ENCODE measurements at places on chromosomes 16 and 17.

DNA sequence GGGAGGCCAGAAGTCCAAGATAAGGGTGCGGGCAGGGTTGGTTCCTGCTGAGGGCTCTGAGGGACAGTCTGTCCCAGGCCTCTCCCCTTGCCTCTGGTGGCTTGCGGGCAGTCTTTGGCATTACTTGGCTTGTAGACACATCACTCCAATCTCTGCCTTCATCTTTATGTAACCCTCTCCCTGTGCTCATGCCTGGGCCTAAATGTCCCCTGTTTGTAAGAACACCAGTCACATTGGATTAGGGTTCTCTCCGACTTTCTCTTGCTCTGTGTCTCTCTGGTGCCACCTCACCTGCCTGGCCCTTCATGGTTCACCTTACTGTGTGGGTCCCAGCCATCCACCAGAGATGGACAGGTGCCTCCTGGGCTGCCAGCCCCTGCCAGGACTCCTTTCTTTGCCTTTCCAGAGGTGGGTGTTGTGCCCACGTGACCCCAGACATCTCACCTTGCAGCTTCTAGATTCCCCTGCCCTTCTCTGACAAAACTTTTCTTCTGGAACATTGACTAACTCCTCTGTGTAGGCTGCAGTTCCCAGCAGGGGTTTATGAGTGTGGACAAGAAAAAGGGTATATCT is 205.8 kb downstream of the MSI2 start:
- DNase-seq, result no peak

DNA sequence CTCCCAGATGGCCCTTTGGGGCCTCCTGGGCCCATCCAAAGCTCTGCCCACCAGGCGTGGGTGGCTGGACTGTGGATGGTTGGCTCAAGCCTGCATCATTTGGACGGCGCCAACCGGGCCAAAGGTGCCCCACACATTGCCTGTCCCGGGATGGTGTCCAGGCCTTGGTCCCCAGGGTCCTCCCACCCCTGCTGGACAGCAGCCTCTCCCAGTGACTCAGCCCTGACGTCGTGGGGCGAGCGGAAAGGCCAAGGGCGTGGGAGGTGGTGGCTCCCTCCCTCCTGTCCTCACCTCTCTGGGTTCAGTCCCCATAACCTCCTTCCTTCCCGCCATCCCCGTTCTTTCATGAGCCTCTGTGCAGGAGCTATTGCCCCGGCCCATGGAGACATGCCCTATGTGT is 42.1 kb upstream of the DLX4 start:
- no peak for DNase-seq

DNA sequence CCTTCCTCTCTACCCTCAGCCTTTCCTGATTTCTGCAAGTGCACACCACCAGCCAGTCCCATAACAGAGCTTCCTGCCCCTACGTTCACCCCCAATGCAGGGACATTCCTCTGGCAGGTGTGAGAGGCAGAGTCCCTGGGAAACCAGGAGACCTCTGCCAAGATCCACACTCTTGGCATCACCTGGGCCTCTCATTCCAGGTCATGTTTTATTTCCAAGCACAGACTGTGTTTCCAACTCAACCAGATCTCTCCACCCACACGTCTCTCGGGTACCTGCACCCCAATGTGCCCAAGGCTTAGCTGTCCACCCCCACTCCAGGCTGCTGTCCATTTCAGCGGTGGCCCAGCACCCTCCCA is 21.0 kb upstream of the PHB1 start:
- DNase-seq, result no peak

GRCh38 chr16:11691771-11692170 is 23.5 kb downstream of the SNN start:
- DNase-seq, result no peak

GRCh38 chr17:34411646-34412421 is 48.8 kb upstream of the CCL1 start:
- DNase-seq, result no peak

DNA sequence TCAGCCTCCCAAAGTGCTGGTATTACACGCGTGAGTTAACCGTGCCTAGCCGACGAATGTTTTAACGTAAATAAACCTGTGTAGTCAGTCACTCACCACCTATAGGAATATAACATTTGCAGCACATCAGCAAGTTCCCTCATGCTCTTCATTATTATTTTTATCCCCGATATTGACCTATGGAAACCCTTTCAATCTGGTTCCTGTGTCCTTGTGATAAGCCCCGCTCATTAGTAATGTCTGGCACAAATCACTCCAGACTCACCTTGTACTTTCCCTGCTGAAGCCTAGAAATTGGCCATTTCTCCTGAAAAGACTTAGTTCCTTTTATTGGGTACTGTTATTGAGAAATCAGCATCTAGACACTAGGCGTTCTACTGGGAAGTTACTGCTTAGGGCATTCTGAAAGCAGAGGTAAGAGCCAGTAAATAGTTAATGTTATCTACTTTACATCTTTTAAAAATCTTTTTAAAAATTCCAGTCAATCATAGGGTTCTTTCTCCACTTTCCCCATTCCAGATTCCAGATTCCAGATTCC is 1.5 kb upstream of the PHKG2 start:
- no peak for DNase-seq

- no peak for DNase-seq
Observed at GRCh38 chr17:40614431-40615067, 33.1 kb downstream of the SMARCE1 start.

- DNase-seq, result no peak
Observed at GRCh38 chr17:32992321-32993033, 830 bp downstream of the SPACA3 start.

DNA sequence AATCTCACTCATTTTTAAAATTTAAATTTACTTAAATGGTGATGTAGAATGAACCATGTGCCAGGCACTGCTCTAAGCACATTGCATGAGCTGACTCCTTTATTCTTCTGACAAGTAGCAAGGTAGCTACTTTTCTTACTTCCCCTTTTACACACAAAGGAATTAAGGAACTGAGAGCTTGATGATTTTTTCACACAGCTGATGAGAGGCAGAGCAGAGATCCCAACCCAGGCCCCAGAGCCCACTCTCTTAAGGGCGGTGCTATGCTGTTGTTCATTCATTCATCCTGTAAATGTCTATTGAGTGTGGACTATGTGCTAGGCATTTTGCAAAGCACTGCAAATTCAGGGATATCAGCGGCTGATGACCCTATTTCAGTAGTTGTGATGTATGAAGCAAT is 17.9 kb downstream of the SEC14L5 start:
- DNase-seq, result no peak

DNA sequence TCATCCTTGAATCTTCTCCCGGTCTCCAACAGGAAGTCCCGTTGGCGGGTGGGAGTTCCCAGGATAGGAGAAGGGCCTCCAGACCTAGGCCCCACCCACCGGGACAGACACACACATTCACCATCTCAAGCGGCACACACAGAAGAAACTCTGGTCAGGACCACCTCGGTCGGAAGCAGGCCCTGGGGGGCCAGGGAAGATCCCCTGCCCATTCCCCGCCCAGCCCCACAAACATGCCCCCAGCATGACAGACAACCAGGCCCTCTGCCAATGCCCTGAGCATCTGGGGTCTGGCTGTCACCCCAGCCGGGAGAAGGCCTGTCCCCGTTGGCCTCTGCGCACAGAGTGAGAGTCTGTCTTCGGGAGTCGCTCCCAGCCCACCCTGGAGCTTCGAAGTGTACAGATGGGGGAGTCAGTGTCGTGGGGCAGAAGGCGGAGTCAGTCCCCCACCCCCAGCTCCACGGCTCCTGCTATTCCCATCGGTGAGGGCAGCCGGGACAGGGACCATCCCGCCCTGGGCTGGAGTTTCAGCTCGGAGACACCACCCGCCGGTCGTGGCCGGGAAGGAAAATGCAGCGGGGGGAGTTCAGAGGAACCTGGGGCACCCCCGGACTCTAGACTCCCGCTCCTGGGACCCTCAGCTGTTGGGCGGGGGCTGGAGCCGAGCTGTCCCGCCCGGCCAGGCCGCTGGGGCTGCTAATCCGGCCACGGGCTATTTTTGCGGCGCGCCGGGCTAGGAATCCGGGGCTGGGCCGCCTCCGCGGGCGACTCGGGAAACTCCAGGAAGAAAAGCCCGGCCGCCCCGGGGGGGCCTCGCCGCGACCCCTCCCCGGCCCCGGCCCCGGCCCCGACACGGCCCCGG is 660 bp downstream of the RHBDF1 start:
- DNase-seq, result peak; percentile 41

- no peak for DNase-seq
Observed at GRCh38 chr17:70936724-70937123, 767.4 kb downstream of the KCNJ2 start.

DNA sequence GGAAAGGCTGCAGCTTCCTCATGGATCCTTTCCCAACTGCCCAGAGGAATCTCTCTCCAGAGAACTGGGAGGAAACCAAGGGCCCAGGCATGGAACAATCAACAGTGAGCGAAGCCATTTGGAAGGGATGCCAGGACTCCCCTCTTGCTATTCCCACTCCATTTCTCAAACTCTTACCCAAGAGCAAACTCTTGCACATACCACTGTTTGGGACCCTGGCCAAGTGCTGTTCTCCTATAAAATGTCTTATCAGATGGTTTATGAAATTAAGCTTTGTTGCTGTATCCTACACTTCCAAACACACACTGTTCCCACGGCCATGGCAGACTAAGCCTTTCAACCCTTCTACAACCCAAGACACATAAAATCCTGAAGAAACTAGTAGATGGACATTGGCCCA is 48.3 kb upstream of the AXIN2 start:
- no peak for DNase-seq

- no peak for DNase-seq
Observed at GRCh38 chr16:88685156-88686061, 898 bp downstream of the SNAI3 start.

DNA sequence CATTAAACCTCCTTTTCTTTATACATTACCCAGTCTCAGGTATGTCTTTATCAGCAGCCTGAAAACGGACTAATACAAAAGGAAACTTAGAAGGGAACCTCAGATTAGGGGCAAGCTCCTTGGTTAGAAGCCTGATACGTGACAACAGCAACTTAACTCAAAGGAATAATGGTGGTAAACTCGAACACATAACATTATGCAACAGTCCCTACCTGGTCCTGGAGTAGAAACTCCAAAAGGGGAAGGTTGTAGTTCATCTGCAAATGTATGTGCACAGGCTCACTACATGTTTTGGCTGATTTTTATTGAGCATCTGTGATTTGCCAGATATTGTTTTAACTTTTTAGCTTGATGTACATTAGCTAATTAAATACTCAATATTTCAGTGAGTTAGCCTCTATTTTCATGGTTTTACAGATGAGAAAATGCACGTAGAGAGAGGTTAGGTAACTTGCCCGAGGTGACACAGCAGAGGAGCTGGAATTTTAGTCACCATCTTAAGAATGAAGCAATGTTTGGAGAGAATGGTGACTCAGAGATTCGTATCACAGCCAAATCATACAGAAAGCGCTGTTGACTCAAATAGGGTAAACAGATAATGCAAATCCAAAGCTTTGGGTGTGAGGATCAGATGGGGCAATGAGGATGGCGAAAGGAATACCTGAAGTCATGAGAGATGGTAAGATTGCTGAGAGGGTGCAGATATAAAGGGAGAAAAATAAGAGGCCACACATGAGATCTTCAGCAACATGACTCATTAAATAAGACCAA is 194.9 kb upstream of the RBFOX1 start:
- peak; percentile 49 for DNase-seq

DNA sequence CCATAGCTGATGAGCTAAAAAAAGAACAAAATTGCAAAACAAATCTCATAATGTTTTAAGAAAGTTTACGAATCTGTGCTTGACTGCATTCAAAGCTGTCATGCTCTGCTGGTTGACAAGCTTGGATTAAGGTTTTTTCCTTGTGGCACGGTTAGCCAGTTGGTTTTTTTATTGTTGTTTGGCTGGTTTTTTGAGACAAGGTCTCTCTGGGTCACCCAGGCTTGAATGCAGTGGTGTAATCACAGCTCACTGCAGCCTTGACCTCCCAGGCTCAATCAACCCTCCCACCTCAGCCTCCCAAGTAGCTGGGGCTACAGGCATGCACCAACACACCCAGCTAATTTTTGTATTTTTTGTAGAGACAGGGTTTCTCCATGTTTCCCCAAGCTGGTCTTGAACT is 45.7 kb downstream of the PHKB start:
- DNase-seq, result no peak

- DNase-seq, result peak; percentile 36
Observed at GRCh38 chr17:49739641-49740271, 24.2 kb downstream of the FAM117A start.

GRCh38 chr17:59257101-59257500 is 36.8 kb downstream of the GDPD1 start:
- DNase-seq, result no peak

GRCh38 chr17:72510351-72511016 is 389.7 kb downstream of the SOX9 start:
- no peak for DNase-seq

DNA sequence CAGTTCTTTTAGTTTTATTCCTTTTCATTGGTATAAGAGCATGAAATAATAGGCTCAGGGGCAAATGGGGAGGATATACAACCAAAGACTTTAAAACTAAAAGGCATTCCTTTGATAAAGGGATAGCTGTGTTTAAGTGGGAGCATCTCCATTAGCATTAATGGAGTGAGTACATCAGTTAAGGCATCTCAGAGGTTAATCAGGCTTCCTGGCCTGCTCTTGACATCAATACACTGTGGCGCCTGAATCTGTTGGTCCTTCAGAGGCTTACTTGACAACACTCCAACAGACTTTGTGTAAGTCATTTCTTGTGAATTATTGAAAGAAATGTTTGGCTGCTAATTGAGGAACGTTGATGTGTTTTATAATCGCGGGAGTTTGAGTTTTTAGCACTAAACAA is 230.7 kb downstream of the BCAS3 start:
- DNase-seq, result no peak

Measured in HepG2 (cell line).